Fibroblast of skin of scalp (primary cell): ENCODE measurements at places on chromosomes 7 and 10.

DNA sequence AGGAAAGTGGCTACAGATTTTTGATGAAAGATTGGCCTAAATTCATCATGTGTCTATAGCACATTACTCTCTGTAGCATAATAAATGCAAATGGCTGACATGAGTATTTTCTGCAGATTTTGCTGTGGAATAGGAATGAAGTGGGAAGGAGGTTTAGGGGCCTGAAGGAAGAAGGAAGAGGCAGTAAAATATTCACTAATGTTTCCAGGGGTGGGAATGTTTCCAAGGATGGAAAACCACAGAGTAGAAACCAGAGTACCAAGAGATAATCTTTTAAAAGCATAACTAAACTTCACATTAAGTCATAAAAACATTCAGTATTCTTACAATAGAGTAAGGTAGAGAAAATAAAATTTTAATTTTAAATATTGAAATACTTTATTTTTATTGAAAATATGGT is 267.8 kb downstream of the BICC1 start:
- DNase-seq: peak; percentile 54

- DNase-seq: no peak
These were observed 123.5 kb downstream of the SMURF1 start for GRCh38 chr7:99020413-99020715.

- DNase-seq: peak; percentile 37
These were observed 4.6 kb downstream of the SOSTDC1 start for GRCh38 chr7:16460789-16461493.

GRCh38 chr7:43653891-43654504 is 71.1 kb downstream of the STK17A start:
- no peak for DNase-seq

- DNase-seq: peak; percentile 43
These were observed at the start of gene AEBP1 for GRCh38 chr7:44103923-44104859. AEBP1 (plus strand) TSS chr7:44104345; CDS start chr7:44104666, 321 bp downstream.

DNA sequence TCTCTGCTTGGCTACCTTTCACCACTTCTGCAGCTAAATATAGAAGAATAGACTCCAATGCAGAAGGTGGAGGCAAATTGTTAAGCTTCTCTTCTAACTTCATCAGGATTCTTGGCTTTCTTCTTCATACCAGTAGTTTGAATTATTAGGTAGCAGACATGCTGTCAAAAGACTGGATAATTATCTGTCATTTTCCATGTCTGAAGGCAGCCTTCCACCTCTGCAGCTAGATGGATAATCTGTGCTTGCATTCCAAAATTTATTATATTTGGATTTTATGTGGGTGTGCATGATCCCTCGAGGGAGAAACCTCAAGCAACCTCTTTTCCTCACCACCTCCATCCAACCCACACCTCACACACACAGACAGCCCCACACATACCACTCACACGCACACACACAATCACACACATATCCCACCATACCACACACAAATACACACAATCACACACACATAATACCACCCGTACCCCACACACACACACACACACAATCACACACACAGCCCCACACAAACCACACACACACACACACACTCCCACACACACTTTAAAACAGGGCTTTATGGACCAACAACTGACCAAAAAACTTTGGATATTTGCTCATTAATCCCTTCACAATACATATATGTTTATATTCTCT is 145.0 kb downstream of the C7orf25 start:
- DNase-seq: no peak

GRCh38 chr10:121942749-121943416 is 15.1 kb upstream of the ATE1 start:
- peak; percentile 94 for DNase-seq

DNA sequence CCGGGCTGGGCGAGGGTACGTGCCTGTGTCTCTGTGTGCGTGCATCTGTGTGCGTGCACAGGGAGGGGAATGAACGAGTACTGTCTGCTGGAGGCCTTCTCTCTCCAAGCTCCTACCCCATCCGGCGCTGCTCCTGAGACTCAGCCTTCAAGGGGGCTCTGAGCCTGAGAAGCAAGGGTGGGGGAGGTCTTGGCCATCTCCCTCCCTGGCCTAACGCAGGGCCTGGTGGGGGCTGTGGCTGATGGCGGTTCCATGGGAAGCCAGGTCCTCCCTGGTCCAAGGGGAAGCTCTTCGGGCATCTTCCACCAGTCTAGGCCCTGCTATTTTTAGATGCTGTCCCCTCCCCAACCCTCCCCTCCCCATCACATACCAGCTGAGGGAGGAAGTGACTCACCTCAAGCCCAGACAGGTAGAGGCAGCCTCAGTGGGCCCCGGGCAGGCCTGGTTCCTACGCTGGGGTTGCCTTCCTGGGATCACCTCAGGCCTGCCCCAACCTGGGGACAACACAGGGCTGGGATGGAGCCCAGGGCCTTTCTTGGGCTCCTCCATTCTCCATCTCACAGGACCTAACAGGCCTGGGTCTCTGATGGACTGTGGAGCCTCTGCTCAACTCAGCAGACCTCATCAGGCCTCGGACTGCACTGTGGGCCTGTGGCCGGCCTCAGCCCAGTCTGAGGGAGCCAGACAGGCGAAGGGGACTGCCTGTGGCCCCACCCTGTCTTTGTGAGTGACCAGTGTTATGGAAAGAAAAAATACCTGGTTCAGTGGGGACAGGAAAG is 32.2 kb downstream of the DNAJB12 start:
- DNase-seq: no peak

- no peak for DNase-seq
These were observed 236.6 kb upstream of the MKLN1 start for GRCh38 chr7:131090886-131091692.

DNA sequence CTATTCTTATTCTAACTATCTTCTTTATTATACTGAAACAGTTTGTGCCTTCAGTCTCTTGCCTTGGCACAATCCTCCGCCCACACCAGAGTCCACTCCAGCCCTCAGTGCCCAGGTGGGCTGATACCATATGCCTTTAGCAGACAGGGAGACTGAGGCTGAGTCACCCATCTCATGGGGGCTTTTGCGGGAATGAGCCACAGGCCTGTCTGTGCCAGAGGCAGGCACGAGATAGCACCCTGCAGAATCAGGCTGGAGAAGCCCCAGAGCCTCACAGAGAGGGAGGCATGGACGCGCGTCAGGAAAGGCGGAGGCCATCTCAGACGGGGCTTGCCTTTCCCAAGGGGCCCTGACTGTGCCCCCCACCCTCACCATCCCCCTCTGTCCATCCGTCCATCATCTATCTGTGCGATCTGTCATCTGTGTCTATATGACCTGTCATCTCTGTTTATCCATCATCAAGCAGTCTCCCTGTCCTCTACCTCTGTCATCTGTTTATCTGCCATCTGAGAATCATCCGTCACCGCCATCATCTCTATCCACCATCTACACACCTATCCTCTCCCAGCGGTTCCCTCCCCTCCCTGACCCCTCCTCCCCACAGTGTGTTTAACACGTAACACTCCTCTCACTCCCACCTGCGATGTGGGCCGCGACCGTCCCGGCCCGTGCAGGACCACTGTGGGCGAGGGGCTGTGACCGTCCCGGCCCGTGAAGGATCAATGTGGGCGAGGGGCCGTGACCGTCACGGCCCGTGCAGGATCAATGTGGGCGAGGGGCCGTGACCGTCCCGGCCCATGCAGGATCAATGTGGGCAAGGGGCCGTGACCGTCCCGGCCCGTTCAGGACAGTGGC is 7.3 kb upstream of the ADAP1 start:
- no peak for DNase-seq

- DNase-seq: no peak
These were observed 46.4 kb downstream of the KIAA1217 start for GRCh38 chr10:24255115-24255880.

GRCh38 chr7:12124028-12124427 is 87.1 kb upstream of the TMEM106B start:
- no peak for DNase-seq

DNA sequence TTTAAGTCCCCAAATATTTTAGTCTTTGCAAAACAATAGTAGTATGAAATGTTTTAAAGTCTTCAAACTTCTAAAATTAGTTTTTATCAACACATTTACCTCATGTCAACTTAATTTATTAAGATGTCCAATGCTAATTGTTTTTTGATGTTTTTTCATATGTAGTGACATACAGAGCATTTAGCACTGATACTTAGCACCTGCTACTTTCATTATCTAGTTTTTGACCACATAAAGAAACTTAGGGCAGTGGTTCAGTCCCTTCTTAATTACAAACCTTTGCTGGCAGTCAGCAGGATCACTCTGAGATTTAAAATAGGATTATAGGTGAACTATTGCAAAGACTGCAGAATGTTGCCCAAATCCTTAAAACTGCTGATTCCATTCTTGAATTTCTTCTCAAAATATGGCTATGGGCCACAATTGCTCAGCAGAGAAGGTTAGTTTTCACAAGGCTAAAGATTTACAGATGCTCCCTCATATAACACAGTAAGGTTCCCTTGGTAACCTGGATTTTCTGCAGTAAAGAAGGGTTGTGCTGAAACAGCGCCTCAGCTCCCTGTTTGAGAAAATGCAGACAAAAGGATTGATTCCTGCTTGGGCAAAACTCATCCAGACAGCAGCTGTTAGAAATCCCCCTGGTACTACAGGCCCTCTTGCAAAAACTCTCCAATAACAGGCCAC is 3.4 kb downstream of the GPR85 start:
- no peak for DNase-seq

DNA sequence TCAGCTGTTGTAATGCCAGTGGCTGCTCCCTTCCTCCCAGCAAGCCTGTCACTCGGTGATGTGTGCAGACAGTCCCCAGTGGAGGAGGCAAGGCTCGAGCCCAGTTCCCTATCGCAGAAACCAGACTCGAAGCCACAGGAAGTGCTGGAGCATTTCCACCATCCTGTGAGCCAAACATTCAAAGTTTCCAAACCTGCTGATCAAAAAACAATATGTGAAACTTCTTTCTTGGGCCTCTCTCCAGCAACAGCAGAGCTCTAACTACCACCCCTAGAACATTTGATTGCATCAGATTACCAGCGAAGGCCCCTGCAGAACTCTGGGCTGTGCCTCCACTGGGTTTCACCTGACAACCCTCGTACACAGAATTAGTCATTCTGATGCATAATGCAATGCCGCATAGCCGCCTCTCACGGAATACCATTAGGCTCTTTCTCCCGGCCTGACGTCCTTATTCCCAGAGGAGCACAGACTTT is 94.0 kb downstream of the ELMO1 start:
- DNase-seq: peak; percentile 36

DNA sequence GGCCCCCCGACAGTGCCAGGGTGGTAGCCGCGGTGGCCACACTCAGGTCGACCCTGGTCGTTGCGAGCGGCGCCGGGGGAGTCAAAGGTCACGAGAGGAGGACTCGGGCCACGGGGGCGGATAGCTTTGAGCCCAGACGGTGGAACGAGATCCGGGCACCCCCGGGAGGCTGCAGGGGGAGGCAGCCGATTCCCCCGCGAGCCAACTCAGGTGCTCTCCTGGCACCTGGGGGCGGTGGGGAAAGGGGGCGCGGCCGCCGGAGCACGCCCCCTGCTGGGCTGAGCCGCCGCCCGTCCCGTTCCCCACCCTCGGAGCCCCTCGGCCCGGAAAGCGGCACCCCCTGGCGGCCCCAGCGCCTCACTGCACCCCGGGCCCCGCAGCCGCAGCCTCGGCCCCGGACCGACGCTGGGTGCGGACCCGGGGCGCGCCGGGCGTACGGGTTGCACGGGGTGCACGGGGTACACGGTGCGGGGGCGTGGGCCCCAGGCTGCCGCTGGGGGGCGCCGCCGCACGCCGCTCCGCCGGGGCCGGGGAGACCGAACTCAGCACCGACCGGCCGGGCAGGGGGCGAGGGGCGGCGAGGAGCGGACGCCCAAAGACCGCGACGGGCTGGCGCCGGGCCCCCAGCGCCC is 521 bp upstream of the NYAP1 start:
- DNase-seq: peak; percentile 61

GRCh38 chr7:141572175-141572574 is 21.0 kb downstream of the AGK start:
- no peak for DNase-seq

- DNase-seq: no peak
These were observed 1.9 kb downstream of the DKK1 start for GRCh38 chr10:52316001-52316400.

- DNase-seq: peak; percentile 51
These were observed 303.7 kb downstream of the PRPF18 start for GRCh38 chr10:13890233-13891127.

DNA sequence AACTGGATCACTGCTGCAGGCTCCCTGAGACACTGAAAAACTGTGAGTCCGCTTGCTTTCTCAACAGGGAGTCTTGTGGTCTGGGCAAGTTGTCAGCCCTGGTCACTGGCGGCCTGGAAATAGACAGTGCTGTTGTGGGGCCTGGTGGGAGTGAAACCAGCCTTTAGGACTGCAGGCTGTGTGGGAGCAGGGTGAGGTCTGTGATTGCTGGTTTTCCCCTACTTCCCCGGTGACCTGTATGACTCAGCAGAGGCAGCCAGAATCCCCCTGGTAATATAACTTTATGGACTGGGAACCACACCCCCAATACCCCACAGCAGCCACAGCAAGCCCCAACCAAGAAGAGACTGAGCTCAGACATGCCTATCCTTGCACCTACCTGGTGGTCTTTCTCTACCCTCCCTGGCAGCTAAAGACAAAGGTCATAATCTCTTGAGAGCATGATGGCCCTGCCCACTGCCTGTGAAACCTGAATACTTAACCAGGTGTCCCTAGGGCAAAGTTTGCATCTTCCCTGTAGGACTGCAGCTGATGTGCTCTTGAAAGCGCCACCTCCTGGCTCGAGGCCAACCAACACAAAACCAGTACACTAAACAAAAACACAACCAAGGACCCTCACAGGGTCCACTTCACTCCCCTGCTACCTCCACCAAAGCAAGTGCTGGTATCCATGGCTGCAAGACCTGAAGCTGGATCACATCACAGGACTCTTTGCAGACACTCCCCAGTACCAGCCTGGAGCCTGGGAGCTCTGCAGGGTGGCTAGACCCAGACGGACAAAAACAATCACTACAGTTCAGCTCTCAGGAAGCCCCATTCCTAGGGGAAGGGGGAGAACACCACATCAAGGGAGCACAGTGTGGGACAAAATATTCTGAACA is 7.2 kb upstream of the ADAM22 start:
- DNase-seq: peak; percentile 55

- DNase-seq: no peak
These were observed 4.3 kb upstream of the UCMA start for GRCh38 chr10:13238271-13239077.

- no peak for DNase-seq
These were observed 42.4 kb downstream of the PRPF18 start for GRCh38 chr10:13629116-13629515.

DNA sequence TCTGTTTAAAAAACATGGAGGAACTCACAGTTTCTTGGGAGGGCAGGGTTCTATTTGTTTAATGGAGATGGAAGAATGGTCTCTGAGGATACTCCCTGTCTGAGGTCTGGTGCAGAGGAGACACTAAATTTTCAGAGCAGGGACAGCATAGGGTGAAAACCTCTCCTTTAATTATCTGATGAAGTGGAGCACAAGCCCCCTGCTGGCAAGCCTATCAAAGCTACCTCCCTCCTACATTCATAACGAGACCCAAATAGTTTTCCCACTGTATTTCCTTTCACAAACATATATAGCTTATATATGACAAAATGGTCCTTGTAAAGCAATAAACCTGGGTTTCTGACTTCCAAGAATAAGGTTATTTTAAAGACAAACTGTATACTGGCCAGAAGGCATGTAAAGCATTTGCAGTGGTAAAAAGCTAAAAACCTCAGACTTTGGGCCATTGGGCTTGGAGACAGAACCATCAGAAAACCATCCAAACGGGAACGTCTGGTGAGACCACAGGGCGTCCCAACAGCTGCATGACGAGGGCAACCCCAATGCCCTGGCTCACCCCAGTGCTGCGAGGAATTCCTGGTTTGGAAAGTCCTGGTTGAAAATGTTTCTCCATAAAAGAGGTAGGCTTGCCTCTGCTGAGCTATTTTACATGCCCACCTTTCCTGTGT is 201.3 kb downstream of the FANK1 start:
- no peak for DNase-seq
